ENCODE measurements at places on chromosomes 5 and 9.

DNA sequence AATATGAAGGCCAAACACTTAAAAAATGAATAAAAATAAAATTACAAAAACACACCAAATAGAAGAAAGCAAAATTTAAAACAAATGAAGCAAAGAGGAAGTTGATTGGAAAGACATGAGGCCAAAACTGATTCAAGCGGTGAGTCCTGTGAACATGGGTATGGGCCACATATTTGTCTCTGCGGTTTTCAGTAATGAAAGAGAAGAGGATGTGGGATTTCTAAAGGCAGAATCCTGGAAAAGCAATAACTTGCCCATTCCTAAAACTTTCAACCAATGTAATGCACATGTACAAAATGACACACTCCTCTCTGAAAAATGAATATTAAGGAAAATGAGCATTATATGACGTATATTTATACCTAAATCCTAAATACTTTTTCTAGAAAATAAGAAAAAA lies 263.7 kb downstream of the SEMA5A start:
- DNase-seq: no peak

DNA sequence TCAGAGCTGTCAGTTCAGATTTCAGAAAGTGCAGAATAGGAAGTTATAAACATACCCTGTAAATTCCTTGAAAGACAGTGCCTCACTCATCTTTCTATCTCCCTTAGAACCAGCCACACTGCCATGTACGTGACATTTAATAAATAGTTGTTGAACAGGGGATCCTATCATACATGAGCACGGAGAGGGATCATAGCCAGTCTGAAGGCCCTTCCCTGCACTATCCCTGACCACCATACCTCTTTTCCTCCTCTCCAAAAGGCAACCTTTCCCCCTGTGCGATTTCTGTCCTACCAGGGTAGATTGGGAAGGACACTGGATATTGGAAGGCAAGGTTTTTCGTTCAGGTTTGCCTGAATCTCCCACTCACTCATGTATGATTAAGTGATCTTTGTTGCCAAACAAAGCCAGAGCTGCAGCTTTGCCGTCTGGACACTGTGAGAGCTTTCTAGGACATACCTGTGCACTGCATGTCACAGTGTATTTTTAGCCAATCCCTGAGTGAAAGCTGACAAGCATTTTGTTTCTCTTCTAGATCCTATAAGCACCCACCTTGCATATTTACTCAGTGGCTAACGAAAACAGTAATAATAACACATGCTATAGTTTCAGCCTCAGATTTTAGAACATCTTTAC lies 986.5 kb upstream of the WWC1 start:
- no peak for DNase-seq

DNA sequence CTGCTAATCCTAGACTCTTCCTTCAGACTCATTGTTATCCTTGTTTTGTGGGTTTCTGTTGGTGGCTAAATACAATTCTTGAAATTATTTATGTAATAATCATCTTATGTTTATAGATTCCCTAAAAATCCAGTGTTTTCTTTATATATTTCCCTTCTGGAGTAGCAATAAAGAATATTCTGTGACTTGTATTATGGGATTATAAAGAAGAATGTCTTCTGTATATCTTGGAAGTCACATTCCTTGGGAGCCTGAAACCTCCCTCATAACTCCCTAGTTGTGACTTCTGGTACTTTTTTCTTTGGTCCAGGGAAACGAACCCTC lies 356.1 kb downstream of the TMEM167A start:
- DNase-seq: no peak

DNA sequence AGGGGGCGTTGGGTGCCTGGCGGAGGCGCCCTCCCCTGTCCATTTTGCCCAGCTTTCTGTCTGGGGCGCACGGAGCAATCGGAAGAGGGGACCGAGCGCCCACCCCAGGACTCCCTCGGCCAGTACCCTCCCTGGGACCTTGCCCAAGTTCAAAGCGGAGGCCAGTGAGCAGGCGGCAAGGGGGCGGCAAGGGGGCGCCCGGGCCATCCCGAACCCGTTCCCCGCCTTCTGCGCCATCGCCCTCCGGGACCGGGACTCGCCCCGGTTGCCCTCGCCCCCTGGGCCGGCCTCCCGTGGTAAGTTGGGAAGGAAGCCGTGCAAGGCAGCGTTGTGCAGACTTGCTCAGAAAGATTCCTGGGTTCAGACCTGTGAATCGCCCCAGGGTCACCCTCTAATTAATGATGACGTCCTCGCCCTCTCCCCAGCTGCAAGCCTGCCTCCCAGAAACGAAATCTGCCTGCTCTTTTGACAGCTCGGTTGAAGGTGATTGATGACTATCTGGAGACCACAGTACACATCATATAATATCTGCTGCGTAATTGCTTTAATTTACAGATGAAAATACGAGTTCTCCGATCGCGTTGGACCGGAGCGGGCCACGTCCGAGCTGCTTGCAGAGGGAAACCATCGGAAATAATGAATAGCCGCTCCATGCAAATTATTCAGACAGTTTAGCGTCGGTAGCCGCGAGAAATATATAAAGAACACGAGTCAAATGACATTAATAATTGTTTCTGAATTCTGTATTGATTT lies 1.4 kb upstream of the IRX4 start:
- DNase-seq: no peak

GRCh38 chr9:98640394-98640793 lies 68.3 kb downstream of the GABBR2 start:
- DNase-seq: no peak

- no peak for DNase-seq
Measured at GRCh38 chr9:13728131-13728530, 448.6 kb upstream of the MPDZ start.

DNA sequence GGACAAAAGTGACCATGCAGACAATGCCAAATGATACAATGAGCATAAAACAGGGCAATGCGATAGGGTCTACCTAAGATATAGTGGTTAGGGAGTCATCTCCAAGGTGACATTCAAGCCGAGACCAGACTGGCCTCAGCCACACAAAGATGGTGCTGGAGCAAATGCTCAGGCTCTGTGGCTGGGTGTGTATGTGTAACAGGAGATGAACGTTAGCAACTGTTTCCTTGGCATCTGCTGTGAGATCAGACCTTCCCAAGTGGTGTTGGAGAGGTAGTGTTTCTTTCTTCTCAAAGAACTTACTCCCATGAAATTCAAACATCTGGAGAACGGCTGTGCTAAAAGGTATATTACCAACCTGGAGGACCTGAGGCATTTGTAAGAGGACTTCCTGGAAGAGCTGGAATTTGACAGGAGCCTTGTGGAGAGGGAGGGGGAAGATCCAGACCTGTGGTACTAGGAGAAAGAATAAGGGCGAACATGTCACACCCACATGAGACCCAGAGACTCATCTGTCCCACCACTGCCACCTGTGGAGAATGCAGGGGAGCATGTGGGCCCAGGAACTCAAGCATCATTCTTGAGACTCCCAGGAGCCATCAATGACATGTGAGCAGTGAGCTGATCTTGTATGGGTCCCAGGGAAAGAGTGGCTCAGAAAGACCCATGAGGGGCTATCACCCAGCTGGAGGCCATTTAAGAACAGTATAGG lies 21.4 kb upstream of the ANXA6 start:
- no peak for DNase-seq

DNA sequence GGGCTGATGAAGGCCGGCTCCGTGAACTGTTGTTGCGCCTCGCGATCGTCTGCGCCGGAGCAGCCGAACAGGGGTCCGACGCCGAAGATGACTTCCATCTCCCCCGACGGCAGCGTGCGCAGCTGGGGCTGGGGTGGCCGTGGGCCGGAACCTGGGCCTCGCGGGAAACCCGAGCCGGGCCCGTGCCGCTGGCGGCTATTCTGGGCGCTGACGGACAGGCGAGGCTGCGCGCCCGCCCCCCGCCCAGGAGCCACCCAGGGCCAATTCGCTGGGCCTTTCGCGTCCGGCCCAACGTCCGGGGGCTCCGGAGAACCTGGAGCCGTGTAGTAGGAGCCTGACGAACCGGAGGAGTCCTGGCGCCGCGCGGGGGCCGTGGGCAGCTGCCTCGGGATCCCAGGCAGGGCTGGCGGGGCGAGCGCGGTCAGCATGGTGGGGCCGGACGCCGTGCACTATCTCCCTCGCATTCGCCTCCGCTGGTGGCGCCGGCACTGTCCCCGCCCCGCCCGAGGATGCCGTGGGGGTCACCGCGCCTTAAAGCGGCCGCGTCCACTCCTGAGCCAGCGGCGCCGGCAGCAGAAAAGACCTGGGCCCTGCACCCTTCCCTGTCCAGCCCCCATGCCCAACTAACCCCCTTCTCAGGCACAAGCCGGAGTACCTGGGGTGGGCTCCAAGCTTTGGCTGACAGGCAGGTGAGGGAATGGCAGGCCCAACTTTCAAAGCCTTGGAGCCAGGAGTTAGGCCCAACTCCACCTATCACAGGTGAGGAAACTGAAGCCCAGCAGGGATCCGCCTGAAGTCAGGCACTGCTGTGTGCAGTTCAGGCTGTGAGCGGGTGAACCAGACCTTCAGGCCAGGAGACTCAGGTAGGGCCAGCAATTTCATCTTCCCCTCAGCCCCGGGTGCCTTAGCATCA lies at the start of gene PROB1:
Gene PROB1 (minus strand): TSS at position 451 of the 913 bp plus-strand sequence. CDS start 23 bp downstream, at position 428.
- DNase-seq: no peak

GRCh38 chr5:85681871-85682270 lies 935.9 kb upstream of the COX7C start:
- no peak for DNase-seq

- no peak for DNase-seq
Measured at GRCh38 chr5:150801117-150801927, 22.8 kb downstream of the SMIM3 start.

DNA sequence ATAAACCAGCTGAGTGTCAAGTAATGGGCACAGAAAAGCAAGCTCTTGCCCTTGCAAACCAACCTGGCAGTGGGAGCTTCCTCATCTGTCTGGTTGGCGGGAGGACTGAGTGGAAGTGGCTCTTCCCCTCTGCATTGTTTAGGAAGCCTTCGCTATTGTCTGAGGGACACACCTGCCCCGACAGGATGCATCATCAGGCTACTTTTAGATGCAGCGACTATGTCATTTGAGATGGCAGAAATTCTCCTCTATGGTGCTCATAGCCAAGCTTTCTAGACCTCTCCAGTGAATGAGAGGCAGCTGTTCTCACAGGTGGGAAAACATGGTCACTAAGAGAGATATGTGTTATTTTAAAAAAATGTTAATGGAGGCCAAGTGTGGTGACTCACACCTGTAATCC lies 104.0 kb downstream of the DOCK8 start:
- DNase-seq: no peak

- no peak for DNase-seq
Measured at GRCh38 chr5:146001544-146002190, 65.3 kb downstream of the SH3RF2 start.

DNA sequence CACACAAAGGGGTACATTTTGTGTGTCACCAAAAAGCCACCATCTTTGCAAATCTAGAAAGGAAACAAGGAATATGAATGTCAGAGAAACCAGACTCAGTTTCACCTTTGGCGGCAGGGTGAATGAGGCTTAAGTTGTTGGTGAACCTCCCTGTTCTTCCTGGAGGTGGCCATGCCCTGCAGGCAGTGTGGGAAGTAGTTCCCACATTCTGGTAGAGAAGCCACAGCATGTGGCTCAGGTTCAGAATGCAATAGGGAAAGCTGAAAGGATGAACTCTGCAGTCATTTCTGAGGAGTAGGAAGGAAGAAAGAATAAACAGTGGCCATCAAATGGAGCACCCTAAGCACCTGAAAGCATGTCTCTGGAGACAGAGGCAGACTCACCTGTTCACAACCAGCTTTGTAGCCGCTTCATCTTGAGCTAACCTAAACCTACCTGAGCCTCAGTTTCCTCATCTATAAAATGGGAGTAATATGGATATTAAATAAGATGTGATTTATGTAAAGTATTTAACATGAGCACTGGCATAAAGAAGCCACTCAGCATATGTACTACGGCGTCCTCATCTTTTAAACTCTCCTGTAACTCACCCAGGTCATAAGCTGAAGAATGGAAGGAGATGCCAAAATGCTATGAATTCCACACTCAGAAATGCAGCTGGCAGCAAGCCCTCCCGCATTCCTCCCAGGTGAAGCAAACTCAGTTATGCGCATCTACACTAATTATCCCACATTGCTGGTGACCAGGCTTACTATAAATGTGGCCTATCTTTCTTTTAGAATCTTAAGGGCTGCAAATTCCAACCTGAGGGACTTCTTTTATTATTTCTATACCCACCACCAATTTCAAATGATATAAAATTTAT lies 86.0 kb downstream of the ZNF608 start:
- DNase-seq: no peak
